ENCODE measurements at places on chromosomes 13 and 19.
A peak's percentile ranks its signal among the peaks of the same experiment; 100 is the strongest.

DNA sequence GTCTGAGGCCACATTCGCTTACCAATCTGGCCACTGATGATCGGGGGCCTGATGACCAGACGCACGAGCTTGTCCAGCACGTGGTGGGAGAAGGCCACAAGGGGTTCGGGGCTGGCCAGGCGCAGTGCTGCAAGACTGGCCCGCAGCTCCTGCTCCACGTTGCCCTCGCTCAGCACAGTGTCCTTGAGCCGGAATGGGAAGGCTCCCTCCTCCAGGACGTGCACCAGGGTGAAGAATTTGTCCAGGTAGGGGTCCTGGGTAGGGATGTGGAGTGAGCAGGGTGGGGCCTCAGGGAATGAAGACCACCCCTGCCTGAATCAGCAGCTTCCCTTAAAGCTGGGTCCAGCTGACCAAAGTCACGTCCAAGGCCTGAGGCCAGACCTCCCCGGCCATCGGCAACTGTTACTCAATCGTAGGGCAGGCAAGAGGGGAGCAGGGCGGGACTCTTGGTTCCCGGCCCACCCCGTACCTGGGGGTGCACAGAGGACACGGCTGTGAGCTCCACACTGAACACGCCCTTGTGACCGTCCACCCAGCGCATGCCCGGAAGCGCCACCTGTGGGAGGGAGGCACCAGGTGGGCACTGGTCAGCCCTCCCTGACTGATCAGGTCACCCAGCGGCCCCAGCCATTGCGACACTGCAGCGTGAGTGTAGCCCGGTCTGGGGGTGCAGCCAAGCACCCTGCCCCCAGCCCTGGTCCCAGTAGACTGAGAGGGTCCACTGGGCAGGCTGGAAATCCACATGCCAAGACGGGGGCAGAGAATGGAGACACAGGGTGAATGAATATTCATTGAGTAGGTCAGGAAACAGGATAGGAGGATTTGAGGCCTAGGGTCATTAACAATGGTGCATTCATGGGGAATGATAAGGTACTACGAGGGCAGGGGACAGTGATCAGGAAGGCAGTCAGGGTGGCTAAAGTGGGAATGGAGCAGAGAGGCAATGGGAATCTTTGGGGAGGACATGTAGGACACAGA is 2.8 kb upstream of the ANGPTL8 start:
- peaks cover 13% of the 10 kb centered on the region for H3K36me3 ChIP-seq
- H3K27ac ChIP-seq = no peak overlapping the region
- no peaks in the 10 kb centered on the region for H3K27me3 ChIP-seq

DNA sequence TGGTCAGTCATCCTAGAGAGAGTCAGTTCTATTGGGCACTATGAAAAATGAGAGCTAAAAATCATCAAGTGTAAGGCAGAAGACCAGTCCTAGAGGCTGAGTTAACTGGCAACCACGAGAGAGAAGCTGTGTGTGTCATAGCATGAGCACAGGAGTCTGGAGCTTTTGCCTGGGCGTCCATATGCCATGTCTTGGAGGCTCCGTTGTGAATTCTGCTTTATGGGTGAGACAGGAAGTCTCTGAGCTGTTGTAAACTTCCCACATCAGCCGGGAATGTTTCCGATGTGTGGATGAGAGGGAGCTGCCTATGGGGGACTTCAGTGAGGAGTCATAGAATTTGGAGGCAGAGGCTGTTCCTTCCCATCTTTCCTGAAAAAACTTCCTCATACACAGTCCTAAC is 120.0 kb downstream of the ITGBL1 start:
- no peak overlapping the region for H3K27ac ChIP-seq
- H3K4me3 ChIP-seq = no peak overlapping the region
- no peak for ATAC-seq
- H3K36me3 ChIP-seq = no peaks in the 10 kb centered on the region
- H3K4me1 ChIP-seq = no peaks in the 10 kb centered on the region
- H3K27me3 ChIP-seq = no peaks in the 10 kb centered on the region

DNA sequence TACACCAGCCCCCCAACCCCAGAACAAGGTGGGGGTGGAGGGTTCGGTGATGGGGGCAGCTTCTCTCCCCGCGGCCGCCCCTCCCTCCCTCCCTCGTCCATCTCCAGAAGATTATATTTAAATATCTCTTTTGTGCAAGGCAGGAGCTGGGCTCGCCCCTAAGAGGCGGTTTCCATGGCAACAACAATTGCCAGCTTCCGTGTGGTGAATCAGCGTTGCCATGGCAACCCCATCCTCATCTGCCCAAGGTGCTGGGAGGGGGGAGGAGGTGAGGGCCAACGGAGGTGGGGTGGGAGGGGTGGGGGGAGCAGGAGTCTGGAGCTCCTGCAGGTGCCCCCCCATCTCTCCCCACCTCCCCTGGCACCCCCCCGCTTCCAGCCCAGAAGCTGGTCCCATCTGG is 46.4 kb downstream of the CELF5 start:
- no peaks in the 10 kb centered on the region for H3K36me3 ChIP-seq
- H3K27me3 ChIP-seq = peaks cover 95% of the 10 kb centered on the region
- H3K4me3 ChIP-seq = no peak overlapping the region
- H3K4me1 ChIP-seq = peaks cover 11% of the 10 kb centered on the region
- H3K27ac ChIP-seq = no peak overlapping the region

DNA sequence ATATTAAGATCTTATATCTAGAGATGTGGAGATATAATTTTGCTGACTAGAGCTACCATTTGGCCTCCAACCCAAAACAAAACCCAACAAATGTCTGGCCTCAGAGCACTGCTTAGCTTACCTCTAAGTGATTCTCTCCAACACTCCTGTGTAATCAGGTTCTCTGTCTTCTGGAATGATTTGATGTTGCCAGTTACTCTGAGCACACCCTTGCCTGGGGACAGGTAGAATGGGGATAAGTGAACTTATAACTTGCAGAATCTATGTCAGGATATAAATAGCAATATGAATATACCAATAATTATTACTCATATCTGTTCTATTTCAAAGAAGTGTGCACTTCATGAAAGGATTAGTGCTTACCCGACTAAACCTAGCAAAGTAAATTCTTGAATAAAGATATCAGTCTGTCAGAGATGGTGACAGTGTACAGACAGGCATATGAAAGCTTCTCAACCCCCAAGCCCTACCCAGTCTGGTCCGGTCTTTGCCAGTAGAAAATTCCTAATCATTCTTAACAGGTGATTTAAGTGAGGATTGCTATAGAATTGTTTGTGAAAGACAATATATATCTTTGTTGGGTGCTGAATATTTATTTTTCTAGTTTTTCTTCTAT is 33.0 kb downstream of the ZAR1L start:
- ATAC-seq = no peak
- H3K27ac ChIP-seq = no peak overlapping the region
- no peak overlapping the region for H3K4me3 ChIP-seq
- H3K36me3 ChIP-seq = no peaks in the 10 kb centered on the region
- H3K4me1 ChIP-seq = no peaks in the 10 kb centered on the region
- no peaks in the 10 kb centered on the region for H3K27me3 ChIP-seq

- H3K4me1 ChIP-seq = peaks cover 8% of the 10 kb centered on the region
- no peaks in the 10 kb centered on the region for H3K36me3 ChIP-seq
- peaks cover 13% of the 10 kb centered on the region for H3K27me3 ChIP-seq
These were observed 2.9 kb upstream of the C2CD4C start for GRCh38 chr19:411723-412355.

GRCh38 chr13:41610404-41610803 is 153.1 kb downstream of the RGCC start:
- no peaks in the 10 kb centered on the region for H3K4me1 ChIP-seq
- H3K27ac ChIP-seq = no peak overlapping the region
- no peak for ATAC-seq
- H3K27me3 ChIP-seq = no peaks in the 10 kb centered on the region
- peaks cover 62% of the 10 kb centered on the region for H3K36me3 ChIP-seq
- no peak overlapping the region for H3K4me3 ChIP-seq

GRCh38 chr19:723714-724113 is 15.0 kb downstream of the PALM start:
- ATAC-seq = no peak
- peaks cover 23% of the 10 kb centered on the region for H3K4me1 ChIP-seq
- peaks cover 71% of the 10 kb centered on the region for H3K27me3 ChIP-seq

DNA sequence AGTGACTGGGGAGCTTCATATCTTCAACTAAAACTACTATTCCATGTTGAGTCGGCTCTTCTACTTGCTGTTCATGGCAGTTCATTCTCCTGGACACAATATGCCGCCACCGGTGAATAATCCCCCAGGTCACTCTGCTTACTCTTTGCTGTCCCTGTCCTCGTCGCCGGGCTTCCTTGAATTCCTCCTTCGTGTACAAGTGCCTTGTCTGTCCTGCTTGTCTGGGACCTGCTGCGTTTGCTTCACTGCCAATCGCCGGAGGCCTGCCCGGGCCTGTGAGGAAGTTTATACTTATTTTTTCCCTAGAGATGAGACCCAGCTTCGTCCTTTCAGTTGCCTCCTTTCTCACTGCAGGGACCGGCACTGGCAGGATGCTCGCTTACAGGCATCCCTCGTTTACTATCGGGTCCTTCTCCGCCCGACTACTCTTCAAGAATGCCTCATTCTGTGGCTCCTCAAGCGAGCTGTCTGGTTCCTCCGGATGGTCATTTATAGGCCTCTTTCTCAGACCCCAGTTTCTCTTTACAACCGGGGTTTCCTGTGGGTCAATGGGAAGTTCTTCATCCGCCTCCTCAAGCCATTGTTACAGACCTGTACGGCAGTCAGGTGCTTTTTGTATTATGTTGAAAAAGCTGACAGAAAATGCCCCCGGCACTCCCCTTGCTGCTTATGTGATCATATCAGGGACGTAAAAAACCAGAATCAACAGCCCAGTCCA is 5.5 kb upstream of the ERVV-1 start:
- H3K27me3 ChIP-seq = no peaks in the 10 kb centered on the region
- H3K4me3 ChIP-seq = peak overlapping the region; percentile 64
- ATAC-seq = no peak
- H3K27ac ChIP-seq = peak overlapping the region; percentile 63
- peaks cover 12% of the 10 kb centered on the region for H3K4me1 ChIP-seq
